HFFc6 (cell line): ENCODE measurements at places on chromosomes 1 and 21.

DNA sequence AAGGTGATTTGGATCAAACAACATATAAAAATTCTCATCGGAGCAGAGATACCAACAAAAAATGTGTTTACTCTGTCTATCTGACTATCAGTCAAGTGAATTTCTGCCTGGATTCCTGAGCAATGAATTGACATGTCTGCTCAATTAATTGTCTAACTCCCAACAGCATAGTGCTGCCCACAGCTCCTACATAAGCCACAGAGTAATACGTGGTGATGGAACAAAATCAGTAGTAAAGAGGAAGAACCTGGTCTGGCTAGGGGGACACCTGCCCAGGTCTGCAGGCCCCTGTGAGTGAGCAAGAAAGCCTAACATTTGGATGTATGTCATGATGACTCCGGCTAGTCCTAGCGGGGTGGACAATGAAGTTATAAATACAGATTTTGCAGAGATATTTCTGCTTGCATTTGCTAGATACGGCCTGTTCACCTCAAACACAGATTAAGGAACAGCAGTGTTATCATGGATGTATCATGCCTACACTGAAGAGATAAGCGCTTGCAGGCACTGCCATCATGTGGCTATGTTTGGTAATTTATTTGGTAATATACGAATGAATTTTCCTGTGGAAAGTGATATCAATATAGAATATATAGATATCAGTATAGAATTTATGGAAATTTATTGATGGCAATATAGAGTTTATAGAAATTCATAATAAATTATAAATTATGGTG lies 69.6 kb upstream of the LRRC8B start:
- no peaks in the 10 kb centered on the region for H3K36me3 ChIP-seq
- H3K27ac ChIP-seq, result no peak overlapping the region
- peaks cover 3% of the 10 kb centered on the region; the same call in 1 of the 2 replicates for H3K27me3 ChIP-seq
- DNase-seq, result peak; percentile 39

- no peak overlapping the region for H3K4me3 ChIP-seq
- H3K36me3 ChIP-seq, result no peaks in the 10 kb centered on the region
- DNase-seq, result no peak
- H3K4me1 ChIP-seq, result no peaks in the 10 kb centered on the region
Measured at GRCh38 chr21:25858325-25858724, 123.6 kb downstream of the GABPA start.

DNA sequence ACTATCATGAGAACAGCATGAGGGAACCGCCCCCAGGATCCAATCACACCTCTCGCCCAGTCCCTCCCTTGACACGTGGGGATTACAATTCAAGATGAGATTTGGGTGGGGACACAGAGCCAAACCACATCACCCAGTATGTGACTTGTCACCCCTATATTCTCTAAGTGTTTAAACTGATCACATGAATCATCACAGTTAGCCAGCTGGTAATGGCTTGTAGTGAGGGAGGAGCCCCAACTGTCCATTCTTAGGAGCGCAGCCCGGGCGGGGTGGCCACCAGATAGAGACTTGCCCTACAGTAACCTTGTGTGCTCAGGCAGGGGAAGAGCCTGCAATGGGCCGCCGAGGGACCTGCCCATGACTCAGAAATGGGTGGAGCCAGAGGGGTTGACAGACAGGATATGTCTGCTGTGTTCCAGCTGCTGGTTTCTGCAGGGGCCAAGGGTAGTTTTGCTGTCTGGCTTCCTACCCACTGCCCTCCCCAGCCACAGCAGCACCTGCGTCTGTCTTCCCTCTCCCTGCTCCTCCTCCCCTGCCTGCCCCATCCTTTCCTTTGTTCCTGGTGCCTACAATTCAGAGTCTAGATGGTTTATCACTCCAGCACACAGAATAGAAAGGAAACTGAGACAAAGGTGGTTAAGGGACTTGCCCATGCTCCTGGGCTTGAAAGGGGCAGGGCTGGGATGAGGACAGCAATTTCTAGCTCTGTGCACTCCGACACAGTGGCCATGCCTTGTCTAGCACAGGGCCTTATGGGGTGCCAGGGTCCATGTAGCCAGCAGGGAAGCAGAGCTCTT lies 9.2 kb downstream of the ABCG1 start:
- H3K27me3 ChIP-seq, result peaks cover 21% of the 10 kb centered on the region
- H3K4me1 ChIP-seq, result no peaks in the 10 kb centered on the region
- no peaks in the 10 kb centered on the region for H3K36me3 ChIP-seq
- DNase-seq, result peak; percentile 8

DNA sequence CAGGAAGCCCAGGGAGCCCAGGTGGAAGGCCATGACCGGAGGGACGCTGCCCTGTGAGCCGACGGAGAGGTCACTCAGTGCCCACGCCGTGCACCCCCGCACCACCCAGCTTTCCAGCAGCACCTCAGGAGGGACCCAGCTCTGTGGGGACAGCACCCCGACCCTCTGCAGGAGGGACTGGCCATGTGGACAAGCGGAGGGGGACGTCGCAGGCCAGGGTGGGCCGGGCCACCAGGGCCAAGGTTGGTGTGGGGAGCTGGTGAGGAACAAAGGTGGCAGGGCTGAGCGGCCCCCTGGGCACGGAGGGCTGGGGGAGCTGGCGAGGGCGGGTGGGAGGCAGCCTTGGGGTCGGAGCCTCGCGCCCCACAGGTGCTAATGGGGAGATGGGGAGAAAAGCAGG lies 22.8 kb downstream of the NADK start:
- no peak overlapping the region for H3K27ac ChIP-seq
- DNase-seq, result no peak
- H3K4me3 ChIP-seq, result no peak overlapping the region
- peaks cover 14% of the 10 kb centered on the region; the same call in 1 of the 2 replicates for H3K36me3 ChIP-seq
- H3K4me1 ChIP-seq, result no peaks in the 10 kb centered on the region

- H3K27me3 ChIP-seq, result no peaks in the 10 kb centered on the region
- peak overlapping the region; percentile 3; the same call in 1 of the 2 replicates for H3K4me3 ChIP-seq
- peaks cover 47% of the 10 kb centered on the region for H3K4me1 ChIP-seq
- H3K27ac ChIP-seq, result peak overlapping the region; percentile 47
Measured at GRCh38 chr1:195717651-195718050, 890.6 kb downstream of the KCNT2 start.

DNA sequence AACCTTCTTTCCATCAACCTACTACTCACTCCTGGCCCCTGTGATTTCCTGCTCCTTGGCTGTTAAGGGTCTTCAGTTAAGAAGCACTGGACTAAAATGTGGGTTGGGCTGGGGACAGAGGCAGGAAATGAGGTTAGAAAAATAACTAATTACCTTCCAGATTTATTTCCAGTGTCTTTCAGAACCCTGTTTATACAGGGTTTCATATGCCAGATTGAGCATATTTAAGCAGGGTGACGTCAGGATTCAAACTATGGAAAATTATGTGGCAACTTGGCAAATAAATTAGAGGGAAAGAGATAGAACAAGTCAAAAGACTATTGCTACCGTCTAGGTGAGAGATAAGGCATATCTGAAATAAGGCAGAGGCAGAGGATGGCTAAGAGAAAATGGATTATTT lies 11.7 kb upstream of the MCOLN3 start:
- H3K27ac ChIP-seq, result no peak overlapping the region
- peaks cover 29% of the 10 kb centered on the region for H3K4me1 ChIP-seq
- H3K4me3 ChIP-seq, result no peak overlapping the region
- no peaks in the 10 kb centered on the region for H3K36me3 ChIP-seq
- DNase-seq, result no peak

DNA sequence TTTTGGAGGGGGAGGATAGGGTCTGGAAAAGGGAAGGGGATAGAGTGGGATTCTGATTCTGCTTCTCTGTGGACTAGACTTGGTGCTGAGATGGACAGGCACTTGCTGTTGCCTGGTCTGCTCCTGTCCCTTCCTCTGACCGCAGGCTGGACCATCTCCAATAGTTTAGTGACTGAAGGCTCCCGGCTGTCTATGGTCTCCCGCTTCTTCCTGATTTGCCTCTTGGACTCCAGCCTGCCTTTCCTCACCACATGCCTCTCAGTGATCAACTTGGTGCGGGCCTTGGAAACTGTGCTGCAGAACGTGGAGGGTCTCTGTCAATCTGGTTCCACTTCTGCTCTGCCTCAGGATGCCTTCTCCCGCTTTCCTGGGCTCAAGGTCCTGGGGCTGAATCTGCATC lies 6.3 kb upstream of the ZSCAN20 start:
- H3K27me3 ChIP-seq, result peaks cover 7% of the 10 kb centered on the region
- peaks cover 42% of the 10 kb centered on the region for H3K4me1 ChIP-seq
- no peak for DNase-seq
- H3K27ac ChIP-seq, result no peak overlapping the region
- no peaks in the 10 kb centered on the region for H3K36me3 ChIP-seq

DNA sequence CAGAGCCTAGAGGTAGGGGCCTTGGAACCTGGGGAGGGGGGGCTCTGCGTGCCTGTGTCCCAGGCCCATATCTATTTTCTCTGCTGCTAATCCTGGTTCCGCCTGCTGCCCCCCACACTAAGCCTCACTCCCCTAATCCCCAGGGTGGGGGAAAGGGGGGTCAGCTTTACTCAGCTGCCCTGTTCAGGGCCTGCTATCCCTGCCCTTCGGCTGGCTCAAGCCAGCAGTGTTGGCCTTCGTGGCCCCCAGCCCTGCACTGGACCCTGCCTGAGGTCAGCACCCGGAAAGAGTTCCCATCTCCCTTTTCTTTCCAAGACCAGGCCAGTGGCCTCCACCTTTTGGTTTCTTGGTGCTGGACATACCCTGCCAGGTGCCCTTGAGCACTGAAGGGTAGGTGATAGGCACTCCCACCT lies 8.4 kb downstream of the ZBTB7B start:
- no peak for DNase-seq
- H3K27ac ChIP-seq, result no peak overlapping the region
- no peak overlapping the region for H3K4me3 ChIP-seq
- H3K36me3 ChIP-seq, result no peaks in the 10 kb centered on the region

DNA sequence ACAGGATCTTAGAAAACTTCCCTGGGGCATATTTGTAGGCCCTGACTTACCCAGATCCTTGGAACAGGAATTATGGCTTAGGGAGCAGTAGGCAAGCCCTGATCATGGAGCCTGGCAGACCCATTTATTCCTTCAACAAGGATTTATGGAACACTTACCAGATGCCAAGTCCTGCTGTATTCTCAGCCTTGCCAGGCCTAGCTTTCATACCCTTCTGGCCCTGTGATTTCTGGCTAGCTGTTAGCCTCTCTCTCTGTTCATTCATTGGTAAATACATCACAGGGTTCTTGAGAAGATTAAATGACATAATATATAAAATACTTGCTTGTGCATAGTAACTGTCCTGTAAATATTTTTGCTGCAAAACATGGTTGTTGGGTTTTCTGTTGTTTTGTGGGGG lies 32.4 kb upstream of the SRP9 start:
- no peak for DNase-seq
- peaks cover 26% of the 10 kb centered on the region for H3K4me1 ChIP-seq
- H3K27ac ChIP-seq, result no peak overlapping the region; the same call in 1 of the 2 replicates
- no peaks in the 10 kb centered on the region for H3K36me3 ChIP-seq

DNA sequence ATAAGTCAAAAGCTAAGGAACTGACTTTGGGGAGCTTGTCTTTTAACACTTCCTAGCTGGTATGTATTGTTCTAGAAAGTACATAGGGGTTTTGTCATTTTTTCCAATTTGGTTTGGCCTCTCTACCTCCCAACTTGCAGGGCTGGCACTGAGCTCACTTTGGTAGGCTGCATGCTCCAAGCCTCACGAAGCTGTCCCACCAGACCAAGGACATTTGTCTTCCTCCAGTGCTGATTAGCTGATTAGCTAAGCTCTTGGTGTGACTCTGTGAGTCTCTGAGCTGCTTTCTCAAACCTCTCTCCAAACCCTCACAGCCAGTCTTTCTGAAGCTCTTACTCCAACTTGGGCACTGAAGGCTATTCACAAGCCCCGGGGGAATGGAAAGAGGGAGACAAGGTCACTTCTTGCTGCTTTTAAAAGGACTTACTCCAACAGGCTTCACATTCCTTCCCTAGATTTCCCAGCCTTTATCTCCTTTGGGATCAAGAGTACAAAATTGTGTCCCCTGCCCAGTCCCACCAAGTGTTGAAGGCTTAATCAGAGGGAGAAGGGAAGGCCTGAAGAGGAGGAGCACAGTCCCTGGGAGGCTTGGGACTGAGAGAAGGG lies 893 bp upstream of the CFAP45 start:
- no peak overlapping the region; the same call in 1 of the 2 replicates for H3K27ac ChIP-seq
- no peak overlapping the region for H3K4me3 ChIP-seq
- no peak for DNase-seq
- no peaks in the 10 kb centered on the region for H3K27me3 ChIP-seq

GRCh38 chr1:156513185-156513584 lies 12.6 kb upstream of the MEF2D start:
- no peak overlapping the region for H3K4me3 ChIP-seq
- peaks cover 42% of the 10 kb centered on the region for H3K4me1 ChIP-seq
- H3K36me3 ChIP-seq, result no peaks in the 10 kb centered on the region
- H3K27ac ChIP-seq, result no peak overlapping the region

DNA sequence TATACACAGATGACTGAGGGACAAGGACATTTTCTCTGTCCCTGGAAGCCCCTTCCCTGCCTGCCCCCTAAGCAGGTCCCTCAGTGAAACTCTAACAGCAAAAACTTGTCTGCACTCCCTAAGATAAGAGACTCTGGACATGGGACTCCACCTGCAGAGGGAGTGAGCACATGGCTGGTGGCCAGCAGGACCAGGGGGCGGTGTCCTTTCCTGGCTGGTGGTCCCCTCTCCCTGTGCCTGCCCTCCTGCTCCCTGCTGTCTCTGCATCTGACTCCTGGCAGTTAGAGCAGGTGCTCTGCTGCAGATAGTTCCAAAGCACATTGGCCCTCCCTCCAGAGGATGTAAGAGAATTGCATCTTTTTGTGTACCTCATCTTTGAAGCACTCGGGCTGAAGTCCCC lies 215.5 kb downstream of the GRIK3 start:
- no peak overlapping the region for H3K4me3 ChIP-seq
- no peak for DNase-seq
- no peaks in the 10 kb centered on the region; the same call in none of the 2 replicates for H3K27me3 ChIP-seq
- peaks cover 4% of the 10 kb centered on the region; the same call in 1 of the 2 replicates for H3K36me3 ChIP-seq
- no peaks in the 10 kb centered on the region for H3K4me1 ChIP-seq

- H3K27ac ChIP-seq, result no peak overlapping the region
Measured at GRCh38 chr1:3019007-3019515, 2.2 kb upstream of the ACTRT2 start.
